OCI-M1 (cell line): ENCODE measurements at places on chromosomes 4 and X.

- no peak for DNase-seq
These were observed 43.7 kb downstream of the NLGN4X start for GRCh38 chrX:6184900-6185515.

GRCh38 chrX:153487590-153488071 is 7.1 kb upstream of the BGN start:
- DNase-seq = no peak

- DNase-seq = peak; percentile 91
These were observed 64.8 kb upstream of the STOX2 start for GRCh38 chr4:183840311-183840710.

DNA sequence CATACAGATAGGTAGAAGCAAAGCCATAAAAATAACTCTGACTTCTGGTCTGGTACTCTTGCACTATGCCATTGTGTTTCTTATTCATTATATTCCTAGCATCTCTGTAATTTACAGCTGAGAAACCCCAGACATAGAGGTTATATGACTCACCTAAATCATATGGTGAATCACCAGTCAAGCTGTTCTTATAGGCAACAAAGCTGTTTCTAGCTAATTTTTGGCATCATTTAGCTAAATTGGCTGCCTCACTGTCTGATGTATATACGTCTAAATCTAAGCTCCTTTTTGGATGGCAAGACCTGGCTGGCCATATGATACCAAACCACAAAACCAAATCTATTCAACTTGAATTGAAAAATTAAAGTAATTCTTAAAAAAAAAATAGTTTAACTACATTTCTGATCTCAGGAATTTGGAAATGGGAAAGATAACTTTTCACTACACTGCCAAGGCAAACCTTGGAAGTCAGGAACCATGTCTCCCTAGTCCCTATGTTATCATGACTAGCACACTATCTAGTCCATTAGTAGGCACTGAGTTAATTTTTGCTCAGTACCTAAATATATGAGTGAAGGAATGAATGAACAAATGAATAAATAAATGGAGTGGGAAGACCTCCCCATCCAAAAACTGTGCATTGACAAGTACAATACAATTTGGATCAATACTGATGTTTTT is 41.3 kb upstream of the STAG2 start:
- DNase-seq = no peak

- no peak for DNase-seq
These were observed 12.2 kb upstream of the TMEM164 start for GRCh38 chrX:109990582-109991276.

DNA sequence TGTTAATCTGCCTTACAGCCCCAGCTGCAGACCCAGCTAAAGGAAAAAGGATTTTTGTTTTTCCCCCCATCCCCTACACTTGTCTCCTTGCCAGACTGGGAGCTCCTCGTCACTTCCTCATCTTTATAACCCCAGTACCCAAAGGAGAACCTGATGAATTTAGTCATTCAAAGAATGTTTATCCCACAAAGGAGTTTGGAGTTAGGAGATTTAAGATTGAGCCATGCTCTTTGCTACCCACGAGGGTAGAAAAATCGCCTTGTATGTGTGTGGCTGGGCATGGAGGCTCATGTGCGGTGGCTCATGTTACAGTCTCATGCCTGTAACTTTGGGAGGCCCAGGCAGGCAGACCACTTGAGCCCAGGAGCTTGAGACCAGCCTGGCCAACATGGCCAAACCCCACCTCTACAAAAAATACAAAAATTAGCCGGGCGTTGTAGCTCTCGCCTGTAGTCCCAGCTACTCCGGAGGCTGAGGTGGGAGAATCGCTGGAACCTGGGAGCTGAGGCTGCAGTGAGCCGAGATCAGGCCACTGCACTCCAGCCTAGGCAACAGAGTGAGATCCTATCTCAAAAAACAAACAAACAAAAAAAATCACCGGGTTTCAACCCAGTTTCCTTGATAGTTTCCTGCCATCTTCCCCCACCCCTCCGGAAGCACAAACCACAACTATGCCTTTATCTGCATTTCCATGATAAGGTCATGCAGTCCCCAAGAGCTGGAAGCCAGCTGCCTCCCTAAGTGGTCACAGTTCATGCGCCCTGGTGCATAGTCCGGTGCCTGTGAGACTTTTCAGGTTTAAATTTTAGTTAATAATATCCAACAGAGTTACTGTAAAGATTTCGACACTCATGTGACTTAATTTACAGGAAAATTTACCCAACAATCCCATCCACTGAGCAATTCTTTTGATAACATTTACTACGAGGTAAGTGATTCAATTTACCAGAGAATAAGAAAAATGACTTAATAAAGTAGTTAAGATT is 1.5 kb downstream of the CFAP97 start:
- peak; percentile 64 for DNase-seq

- no peak for DNase-seq
These were observed 106.2 kb upstream of the MAML3 start for GRCh38 chr4:140260227-140260626.
